ENCODE measurements at places on chromosomes 13 and 19.
A peak's percentile ranks its signal among the peaks of the same experiment; 100 is the strongest.

GRCh38 chr19:17722655-17723240 is 3.5 kb downstream of the MAP1S start:
- DNase-seq: no peak
- H3K27ac ChIP-seq: no peak overlapping the region
- no peaks in the 10 kb centered on the region for H3K27me3 ChIP-seq
- H3K4me3 ChIP-seq: no peak overlapping the region
- peaks cover 38% of the 10 kb centered on the region for H3K4me1 ChIP-seq

- no peak overlapping the region for H3K4me3 ChIP-seq
- no peaks in the 10 kb centered on the region for H3K36me3 ChIP-seq
- DNase-seq: no peak
- H3K4me1 ChIP-seq: peaks cover 17% of the 10 kb centered on the region
- H3K27ac ChIP-seq: no peak overlapping the region
- H3K27me3 ChIP-seq: no peaks in the 10 kb centered on the region
Measured at GRCh38 chr19:17243211-17243829, 2.4 kb downstream of the NR2F6 start.

DNA sequence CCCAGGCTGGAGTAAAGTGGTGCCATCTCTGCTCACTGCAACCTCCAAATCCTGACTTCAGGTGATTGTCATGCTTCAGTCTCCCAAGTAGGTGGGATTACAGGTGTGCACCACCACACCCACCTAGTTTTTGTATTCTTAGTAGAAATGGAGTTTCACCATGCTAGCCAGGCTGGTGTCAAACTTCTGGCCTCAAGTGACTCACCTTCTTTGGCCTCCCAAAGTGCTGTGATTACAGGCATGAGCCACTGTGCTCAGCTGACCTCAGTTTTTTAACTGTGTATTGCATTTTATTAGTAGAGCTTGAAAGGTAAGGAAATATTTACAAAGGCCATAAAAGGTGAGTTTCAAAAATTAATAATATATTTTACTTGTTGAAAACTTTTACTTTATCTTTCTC is 2.3 kb downstream of the ZNF726 start:
- no peak overlapping the region for H3K4me3 ChIP-seq
- peaks cover 16% of the 10 kb centered on the region for H3K4me1 ChIP-seq
- H3K36me3 ChIP-seq: no peaks in the 10 kb centered on the region
- no peak overlapping the region for H3K27ac ChIP-seq

GRCh38 chr13:81609335-81609734 is 1268.4 kb upstream of the SPRY2 start:
- no peak for DNase-seq
- H3K4me3 ChIP-seq: no peak overlapping the region
- no peaks in the 10 kb centered on the region for H3K27me3 ChIP-seq
- H3K36me3 ChIP-seq: no peaks in the 10 kb centered on the region
- no peak overlapping the region for H3K27ac ChIP-seq

GRCh38 chr13:97460004-97460775 is 26.2 kb downstream of the RAP2A start:
- H3K4me1 ChIP-seq: peaks cover 4% of the 10 kb centered on the region
- no peak overlapping the region for H3K4me3 ChIP-seq
- H3K36me3 ChIP-seq: peaks cover 10% of the 10 kb centered on the region
- no peak for DNase-seq

GRCh38 chr19:11164879-11165406 is 9.4 kb upstream of the SPC24 start:
- no peaks in the 10 kb centered on the region for H3K27me3 ChIP-seq
- H3K27ac ChIP-seq: no peak overlapping the region
- no peak for DNase-seq
- no peaks in the 10 kb centered on the region for H3K36me3 ChIP-seq

DNA sequence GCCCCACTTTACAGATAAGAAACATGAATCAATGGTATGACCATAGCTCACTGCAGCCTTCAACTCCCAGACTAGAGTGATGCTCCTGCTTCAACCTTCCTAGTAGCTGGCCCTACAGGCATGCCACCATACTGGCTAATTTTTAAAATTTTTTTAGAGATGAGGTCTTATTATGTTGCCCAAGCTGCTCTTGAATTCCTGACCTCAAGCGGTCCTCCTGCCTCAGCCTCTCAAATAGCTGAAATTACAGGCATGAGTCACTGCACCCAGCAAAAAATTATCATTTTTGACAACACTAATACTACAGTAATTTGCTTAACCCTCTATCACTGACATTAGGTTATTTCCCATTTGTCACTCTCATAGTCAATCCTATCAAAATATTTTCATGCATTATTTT is 14.7 kb downstream of the CAB39L start:
- no peak overlapping the region for H3K4me3 ChIP-seq
- no peaks in the 10 kb centered on the region for H3K27me3 ChIP-seq
- H3K36me3 ChIP-seq: peaks cover 12% of the 10 kb centered on the region
- no peaks in the 10 kb centered on the region for H3K4me1 ChIP-seq
- H3K27ac ChIP-seq: no peak overlapping the region
- DNase-seq: no peak

- H3K4me3 ChIP-seq: no peak overlapping the region
- H3K36me3 ChIP-seq: no peaks in the 10 kb centered on the region
- H3K27ac ChIP-seq: no peak overlapping the region
- peak; percentile 25 for DNase-seq
Measured at GRCh38 chr19:2575734-2576481, 100.0 kb downstream of the GADD45B start.

All from CD4-positive, alpha-beta T cell (primary cell).